ENCODE measurements at places on chromosomes 1 and 21.
A peak's percentile ranks its signal among the peaks of the same experiment; 100 is the strongest.

DNA sequence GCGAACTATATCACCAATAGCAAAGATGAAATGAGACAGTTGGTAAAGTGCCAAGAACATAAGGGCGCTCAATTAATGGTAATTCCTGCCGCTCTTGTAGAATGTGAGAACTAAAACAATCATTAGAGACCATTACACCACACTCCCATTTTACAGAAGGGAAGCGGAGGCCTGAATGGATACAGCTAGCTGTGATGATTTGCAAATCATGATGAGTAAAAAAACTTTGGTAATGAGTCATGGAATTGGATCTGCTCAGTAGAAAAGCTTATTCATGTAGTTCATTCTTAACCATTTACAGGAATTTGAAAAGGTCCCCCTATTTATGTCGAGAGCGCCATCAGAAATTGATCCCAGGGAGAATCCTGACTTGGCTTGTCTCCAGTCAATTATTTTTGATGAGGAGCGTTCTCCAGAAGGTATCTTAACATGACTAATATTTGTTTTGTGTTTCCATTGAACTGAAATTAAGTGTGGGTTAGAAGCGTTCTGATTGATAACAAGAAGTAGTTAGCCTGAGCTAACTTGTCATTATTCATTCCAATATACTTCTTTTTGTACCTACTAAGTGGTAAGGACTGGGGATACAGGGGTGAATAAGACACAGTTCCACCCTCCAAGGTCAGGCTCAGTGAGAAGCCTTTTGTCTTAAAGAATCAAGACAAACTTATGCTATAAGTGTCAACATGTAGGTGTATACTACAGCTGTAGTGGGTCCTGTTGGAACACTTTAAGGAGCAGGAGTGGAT is 812 bp downstream of the TTC4 start:
- no peak for DNase-seq

DNA sequence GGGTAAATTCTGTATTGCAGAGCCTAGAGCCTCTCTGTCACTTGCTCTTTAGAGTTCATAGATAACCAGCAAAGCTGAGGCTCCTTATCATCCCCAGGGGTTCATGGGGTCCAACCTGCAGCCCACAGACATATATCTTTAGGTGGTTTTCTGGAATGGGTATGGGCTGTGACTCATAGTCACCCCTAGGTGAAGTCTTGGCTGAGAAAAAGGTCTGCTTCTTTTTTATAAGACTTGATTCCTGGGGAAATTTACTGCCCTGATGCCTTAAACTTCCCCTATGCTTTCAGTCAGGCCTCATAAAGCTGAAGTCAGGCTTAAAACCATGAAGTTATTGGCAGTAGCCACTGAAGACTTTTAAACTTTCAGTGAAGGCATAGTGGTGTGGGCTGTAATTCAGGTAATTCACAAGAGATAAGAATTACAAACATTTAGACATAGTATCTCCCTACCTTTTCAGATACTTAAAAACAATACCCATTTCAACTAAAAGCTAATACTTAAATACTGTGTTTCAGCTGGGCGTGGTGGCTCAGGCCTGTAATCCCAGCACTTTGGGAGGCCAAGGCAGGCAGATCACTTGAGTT is 46.8 kb downstream of the MACO1 start:
- no peak for DNase-seq

- no peak for DNase-seq
Measured at GRCh38 chr1:116001739-116002487, 25.6 kb downstream of the SLC22A15 start.

GRCh38 chr1:52159033-52159789 is 17.3 kb downstream of the ZFYVE9 start:
- no peak for DNase-seq

GRCh38 chr1:155105604-155106011 is 22.1 kb upstream of the EFNA1 start:
- DNase-seq: no peak

GRCh38 chr1:55448261-55448660 is 233.1 kb upstream of the USP24 start:
- DNase-seq: no peak

DNA sequence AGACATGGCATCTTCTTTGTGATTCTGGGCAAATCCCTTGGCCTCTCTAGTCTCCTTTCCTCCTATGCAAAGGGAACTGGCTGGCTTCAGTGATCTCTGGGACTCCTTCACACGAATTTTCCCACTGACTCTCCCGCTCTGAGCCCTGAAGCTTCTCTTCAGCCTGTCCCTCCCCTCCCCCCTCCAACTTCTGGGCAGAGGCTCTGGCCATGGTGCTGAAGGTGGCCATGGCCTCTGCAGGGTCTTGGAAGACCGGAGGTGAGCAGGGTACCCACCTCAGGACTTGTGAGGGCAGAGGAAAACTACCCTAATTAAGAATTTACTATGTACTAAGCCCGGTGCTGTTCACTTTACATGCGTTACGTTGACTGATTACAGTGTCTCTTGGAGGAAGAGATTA is 29.4 kb upstream of the POU3F1 start:
- DNase-seq: no peak

- DNase-seq: no peak
Measured at GRCh38 chr1:53120659-53121058, 21.8 kb downstream of the SLC1A7 start.

- no peak for DNase-seq
Measured at GRCh38 chr1:2495026-2495425, 18.9 kb downstream of the PLCH2 start.

- no peak for DNase-seq
Measured at GRCh38 chr1:31224068-31224467, 15.6 kb downstream of the NKAIN1 start.

DNA sequence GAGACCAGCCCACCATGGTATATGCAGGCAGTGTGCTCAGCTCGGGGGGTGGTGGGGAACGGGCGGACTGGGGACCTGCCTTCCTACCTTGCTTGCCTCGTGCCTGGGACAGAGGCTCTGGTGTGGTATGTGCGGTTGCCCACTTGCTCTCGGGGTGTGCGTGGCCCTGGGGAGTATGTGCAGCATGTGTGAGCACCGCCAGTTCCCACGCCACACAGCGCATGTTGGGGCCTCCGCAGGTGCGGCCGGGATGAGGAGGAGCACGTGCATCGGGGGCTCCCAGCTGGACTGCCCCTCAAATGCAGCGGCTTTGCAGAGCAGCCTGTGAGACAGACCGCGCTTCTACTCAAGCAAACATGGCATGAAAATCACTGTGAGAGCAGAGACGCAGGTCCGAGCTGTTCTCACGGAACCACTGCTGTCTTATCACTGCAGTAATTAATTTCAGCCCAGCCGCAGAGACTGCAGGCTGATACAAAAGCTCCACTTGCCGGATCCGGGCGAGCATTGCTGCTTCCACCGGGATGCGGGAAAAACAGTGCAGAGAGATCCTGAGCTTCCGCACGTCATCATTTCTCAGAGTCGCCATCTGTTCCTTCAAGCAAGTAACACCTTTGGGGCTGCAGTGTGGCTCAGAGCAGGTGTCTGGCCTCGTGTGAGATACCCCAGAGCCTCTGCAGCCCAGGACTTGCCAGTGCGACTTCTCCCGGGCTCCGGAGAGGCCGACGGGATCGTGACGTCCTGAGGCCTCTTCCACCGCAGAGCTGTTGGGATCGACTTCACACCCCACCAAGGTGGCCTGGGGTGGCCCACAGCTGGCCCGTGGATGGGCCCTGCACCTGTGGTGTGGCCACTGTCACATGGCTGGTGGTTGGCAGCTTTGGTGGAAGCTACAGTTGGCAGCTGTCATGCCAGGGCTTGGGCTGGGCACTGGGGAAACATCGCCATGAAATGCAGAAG is 92.6 kb upstream of the ACTRT2 start:
- no peak for DNase-seq

- DNase-seq: no peak
Measured at GRCh38 chr1:51263147-51263877, 27.2 kb downstream of the RNF11 start.

- no peak for DNase-seq
Measured at GRCh38 chr1:22553991-22554522, 9.2 kb upstream of the EPHA8 start.

DNA sequence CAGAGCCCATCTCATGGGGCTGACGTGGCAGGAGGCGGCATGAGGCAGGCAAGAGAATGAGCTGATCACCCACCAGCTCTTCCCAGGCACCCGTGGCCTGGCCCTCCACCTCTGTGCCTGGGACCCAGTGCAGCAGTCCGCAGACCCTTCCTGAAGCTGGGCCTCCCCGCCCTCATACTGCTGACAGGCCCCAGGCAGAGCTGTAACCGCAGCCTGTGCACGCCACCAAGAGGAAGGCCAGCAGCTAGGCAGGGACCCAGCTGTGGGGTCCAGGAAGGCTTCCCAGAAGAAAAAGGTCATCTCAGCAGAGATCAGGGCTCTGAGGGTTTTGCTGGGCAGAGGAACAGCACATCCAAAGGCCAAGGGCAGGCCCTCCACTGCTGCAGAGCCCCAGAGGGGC is 9.8 kb upstream of the MTFR1L start:
- DNase-seq: no peak

DNA sequence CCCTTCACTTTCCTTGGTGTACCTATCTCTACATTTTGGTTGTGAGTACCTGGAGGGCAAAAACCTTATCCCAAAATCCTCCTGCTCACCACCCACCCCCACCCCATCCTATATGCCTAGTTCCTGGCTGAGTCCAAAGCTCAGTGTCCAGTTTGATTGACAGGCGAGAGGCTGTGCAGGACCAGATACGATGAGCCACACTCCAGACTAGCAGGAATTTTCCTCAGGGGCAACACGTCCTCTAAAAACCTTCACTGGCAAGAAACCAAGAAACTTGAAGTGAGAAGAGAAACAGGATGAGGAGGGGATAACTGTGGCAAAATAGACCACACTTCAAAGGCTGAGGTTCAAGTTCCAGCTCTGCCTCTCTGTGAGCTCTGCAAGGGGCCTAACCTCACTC is 1.1 kb upstream of the SLAMF8 start:
- no peak for DNase-seq

- no peak for DNase-seq
Measured at GRCh38 chr1:150909585-150910180, 16.5 kb upstream of the SETDB1 start.

DNA sequence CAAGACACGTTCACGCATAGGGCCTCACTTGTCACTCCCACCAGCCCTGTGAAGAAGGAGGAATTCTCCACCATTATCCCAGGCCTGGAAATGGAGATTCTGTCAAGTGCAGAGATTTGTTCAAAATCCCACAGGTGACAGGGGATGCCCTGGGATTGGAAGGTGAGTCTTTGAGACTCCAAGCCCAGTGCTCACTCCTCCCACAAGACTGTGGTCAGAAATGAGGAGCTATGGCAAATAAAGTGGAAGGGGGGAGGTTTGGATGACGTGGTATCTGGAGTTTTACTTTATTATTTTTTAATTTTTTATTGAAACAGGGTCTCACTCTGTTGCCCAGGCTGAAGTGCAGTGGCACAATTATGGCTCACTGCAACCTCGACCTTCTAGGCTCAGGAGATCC is 12.8 kb upstream of the FOXO6 start:
- DNase-seq: no peak

- DNase-seq: no peak
Measured at GRCh38 chr1:77430966-77431690, 149.3 kb downstream of the AK5 start.

- DNase-seq: no peak
Measured at GRCh38 chr21:44853601-44854390, 19.7 kb downstream of the PTTG1IP start.

GRCh38 chr1:183472488-183473216 is at the start of gene SMG7:
TSS of gene SMG7 (plus strand) at chr1:183472499. CDS start at chr1:183472621, 122 bp downstream.
- peak; percentile 24 for DNase-seq

DNA sequence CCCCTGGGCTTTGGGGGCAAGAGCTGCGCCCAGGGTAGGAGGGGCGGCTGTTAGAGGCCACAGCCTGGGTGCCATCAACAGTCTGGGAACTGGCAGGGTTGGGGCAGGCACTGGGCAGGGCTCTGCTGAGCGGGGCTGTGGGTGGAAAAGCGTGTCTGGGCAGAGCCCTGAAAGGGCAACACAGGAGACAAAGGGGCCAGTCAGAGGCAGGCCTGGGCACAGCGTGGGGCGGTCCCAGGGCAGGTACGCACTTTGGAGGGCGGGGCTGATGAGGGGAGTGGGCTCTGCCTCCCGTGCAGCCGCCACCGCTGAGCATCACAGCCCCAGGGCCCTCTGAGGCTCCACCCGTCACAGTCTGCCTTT is 13.9 kb downstream of the CELSR2 start:
- no peak for DNase-seq

DNA sequence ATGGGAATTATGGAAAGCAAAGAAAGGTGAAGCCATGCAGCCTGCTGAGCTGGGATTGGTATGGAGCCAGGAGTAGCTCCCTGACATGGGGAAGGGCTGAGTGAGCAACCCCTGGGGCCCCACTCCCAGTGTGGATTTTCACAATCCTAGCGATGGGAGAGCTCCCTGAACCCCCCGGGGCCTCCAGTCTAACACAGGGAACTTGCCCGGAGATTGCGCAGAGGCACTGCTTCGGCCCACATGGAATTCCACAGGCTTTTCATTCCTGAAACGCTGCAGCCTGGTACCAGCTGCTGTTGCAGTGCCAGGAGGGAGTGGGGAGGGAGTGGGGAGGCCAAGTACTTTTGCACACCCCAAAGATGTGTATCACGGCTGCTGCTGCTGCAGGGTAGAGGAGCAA is 110.4 kb upstream of the C21orf91 start:
- DNase-seq: no peak

GRCh38 chr1:27955076-27955475 is 4.7 kb upstream of the XKR8 start:
- no peak for DNase-seq

- DNase-seq: peak; percentile 48
Measured at GRCh38 chr21:39055167-39055767, 128.0 kb downstream of the PSMG1 start.

- DNase-seq: no peak
Measured at GRCh38 chr21:33985117-33986050, 69.8 kb upstream of the ATP5PO start.

DNA sequence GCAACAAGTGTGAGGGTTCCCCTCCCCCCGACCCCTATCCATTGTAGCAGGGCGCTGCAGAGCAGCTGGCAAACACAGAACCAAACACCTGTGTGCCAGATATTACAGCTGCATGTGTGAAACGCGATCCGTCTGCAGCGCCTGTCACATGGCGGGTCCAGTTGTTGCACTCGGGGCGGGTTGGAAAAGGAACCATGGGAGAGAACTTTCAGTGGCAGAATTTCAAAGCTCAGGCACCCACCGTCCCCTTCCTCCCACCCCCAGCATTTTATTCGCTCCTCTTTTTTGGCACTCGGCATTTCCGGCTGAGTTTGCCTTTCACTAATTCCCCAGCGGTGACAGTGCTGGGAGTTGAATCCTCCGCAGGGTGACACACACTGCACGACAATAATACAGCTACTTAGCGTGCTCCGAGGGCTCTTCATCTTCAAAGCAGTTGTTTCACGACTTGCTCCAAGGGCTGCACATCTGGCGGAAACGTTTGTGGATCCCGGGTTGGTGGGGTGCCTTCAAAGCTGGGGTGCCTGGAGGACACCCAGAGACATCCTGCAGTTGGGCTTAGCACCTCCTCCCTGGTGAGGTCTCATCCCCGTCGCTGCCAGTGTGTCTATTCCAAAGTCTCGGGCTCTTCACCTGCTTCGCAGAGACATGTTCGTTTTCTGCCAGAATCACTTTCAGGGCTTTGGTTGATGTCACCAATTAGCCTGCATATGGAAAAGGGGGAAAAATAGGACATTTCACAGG is 180.7 kb downstream of the ZBTB18 start:
- DNase-seq: no peak

- DNase-seq: peak; percentile 3
Measured at GRCh38 chr1:95197616-95198252, 36.3 kb upstream of the RWDD3 start.

GRCh38 chr1:85573322-85573721 is 7.2 kb upstream of the CCN1 start:
- DNase-seq: no peak

- DNase-seq: no peak
Measured at GRCh38 chr1:95252422-95252821, 18.4 kb downstream of the RWDD3 start.
